ENCODE measurements at places on chromosomes 5 and 9.

DNA sequence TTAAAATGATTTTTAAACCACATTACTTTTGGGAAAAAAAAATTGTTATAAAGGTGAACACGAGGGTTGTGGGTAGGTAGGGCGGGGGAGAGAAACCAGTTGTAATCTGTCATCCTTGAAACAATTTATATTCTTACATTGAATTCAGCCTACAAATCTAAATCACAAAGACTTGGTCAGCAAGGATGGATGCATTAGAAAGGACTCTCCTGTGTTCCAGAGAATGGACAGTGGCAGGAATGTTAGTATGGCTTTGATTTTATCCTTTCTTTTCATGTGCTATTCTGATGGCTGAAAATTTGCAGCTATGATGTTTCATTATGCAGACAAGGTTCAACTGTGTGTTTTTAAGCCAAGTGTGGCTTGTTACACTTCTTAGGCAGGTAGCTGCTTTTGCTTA is 234.7 kb downstream of the SLF1 start:
- DNase-seq = no peak

GRCh38 chr5:11719888-11720481 is 184.3 kb downstream of the CTNND2 start:
- DNase-seq = no peak

DNA sequence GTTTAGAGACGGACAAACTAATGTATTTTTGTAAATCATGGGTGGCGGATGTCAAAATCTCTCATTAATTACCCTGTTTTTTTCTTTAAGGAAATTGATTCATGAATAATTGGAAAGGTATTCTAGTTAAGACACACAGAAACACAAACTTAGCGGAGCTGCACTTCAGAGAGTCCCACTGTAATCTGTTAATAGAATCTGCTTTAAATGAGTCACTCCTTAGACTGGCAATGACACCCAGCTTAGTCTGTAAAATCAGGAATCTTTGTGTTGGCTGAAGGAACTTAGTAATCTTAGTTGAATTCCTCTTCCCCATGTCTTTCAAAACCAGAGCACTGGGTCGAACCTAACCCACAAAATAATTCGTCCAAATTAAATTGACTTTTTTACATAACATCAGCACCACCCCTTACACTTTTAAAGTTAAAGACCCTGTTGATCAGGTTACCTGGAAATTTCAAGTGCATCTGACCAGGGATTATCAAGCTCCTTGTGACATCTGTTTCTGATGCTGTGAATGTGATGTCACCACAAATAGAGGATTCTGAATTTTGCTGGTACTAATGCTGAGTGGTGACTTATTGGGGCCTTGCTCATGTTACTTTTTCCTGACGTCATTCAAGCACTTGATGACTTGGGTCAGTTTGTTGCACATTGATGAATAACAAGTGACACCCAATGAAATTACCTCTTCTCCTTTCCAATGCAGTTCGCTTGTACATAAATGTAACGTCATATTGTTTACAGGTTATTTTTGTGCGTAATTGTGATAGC is 313.6 kb downstream of the KCTD16 start:
- no peak for DNase-seq

GRCh38 chr5:132684922-132685720 is 11.3 kb downstream of the IL4 start:
- DNase-seq = no peak

DNA sequence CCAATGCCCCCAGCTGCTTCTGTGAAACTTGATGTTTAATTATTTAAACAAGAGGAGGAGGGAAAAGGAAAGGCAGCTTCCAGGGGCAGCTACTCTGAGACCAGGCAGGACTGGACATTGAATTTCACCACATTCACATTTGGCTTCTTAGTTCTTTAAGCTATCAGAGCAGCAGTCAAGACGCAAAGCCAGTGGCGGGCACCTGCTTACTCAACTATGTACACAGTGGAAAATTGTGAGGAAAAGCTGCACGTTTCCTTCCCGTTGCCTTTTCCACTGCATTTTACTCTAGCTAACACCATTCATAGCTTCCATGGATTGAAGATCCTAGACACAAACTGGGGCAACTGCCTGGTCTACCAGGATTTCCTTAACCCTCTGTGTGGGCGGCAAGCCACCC is 200.3 kb downstream of the ERCC6L2 start:
- no peak for DNase-seq

DNA sequence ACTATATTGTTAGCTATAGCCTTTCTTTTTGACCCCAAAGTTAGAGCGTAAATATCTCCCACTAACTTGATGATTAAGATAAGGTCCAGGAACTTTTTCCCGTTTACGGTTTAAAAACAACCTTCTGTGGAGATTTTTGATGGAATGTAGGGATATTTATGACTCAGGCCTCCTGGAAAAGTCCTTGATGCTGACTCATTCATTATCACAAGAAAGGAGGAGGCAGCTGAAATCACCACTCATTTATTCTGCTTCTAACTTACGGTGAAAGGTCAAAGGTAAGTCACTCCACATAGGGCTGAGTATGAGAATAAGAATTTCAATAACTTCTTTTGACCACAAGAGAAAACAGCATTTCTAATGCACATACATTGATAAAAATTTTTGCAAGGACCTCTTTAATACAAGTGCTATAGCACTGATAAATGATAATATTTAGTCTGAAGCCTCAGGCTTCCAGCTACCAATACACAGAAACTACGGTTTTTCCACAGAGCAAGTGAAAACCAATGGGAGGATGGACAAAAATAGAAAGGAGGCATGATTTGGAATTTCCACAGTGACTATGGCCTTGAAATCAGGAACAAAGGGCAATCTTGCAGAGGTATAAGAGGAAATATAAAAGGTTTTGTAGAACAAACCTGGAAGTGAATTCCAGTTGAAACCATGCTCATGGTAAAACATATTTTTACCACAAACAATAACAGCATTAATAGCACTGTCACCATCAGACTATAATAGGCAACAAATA is 146.5 kb downstream of the PPP2R2B start:
- DNase-seq = no peak

- DNase-seq = no peak
These were observed 101.7 kb downstream of the LMNB1 start for GRCh38 chr5:126878634-126879033.

GRCh38 chr5:68347536-68347935 is 132.0 kb downstream of the PIK3R1 start:
- no peak for DNase-seq

DNA sequence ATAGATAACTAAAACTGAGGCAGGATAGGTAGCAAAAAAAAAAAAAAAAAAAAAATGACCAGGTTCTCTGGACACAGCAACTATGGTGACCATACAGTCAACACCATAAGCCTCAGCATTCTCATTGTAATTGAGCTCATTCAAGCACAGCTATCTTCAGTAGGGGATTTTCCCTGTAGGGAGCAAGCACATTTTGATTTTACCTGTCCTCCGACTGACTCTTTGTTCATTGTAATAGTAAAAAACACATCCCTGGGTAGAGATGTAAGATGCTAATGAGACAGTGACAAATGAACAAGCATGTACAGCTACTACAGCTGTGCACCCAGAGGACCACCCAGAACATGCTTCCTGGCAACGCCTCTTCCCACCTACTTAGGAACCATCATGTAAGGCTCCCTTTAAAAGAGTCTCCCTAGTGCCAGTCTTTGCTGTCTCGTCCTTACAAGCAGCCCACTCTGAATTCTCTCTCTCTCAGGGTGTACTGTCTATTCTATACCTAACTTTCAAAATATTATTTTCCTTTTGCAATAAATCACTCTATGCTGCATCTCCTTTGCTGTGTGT is 65.0 kb upstream of the FBXW11 start:
- no peak for DNase-seq

DNA sequence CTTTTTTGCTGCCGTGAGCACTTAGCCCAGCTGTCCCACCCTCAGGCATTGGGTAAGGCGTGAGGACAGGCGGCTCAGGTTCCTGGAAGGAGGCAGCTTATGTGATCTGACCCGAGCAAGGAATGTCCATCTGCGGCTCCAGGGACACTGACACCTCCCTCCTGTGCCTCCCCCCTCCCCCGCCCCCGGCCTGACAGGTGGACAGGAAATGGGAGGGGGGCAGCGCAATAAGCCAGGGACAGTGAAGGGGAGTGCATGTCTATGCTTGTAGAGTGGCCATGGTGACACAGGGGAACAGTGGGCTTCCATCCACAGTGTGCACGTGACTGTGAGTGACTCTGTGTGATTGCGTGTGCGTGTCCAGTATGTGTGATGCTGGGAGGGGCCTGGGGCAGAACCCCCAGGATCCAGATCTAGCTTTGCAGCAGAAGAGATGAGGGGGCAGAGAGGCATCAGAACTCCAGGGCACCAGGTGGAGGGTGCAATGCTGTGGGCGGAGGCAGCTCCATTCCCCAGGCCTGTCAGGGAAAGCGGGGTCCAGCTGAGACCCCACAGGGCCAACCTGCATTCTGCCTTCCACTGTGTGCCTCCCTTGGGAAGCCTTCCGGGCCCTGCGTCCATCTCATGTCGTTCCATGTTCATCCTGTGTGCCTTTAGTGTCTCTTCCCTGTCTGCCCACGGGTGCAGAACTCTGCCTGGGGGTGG is 30.5 kb downstream of the CNTFR start:
- no peak for DNase-seq

DNA sequence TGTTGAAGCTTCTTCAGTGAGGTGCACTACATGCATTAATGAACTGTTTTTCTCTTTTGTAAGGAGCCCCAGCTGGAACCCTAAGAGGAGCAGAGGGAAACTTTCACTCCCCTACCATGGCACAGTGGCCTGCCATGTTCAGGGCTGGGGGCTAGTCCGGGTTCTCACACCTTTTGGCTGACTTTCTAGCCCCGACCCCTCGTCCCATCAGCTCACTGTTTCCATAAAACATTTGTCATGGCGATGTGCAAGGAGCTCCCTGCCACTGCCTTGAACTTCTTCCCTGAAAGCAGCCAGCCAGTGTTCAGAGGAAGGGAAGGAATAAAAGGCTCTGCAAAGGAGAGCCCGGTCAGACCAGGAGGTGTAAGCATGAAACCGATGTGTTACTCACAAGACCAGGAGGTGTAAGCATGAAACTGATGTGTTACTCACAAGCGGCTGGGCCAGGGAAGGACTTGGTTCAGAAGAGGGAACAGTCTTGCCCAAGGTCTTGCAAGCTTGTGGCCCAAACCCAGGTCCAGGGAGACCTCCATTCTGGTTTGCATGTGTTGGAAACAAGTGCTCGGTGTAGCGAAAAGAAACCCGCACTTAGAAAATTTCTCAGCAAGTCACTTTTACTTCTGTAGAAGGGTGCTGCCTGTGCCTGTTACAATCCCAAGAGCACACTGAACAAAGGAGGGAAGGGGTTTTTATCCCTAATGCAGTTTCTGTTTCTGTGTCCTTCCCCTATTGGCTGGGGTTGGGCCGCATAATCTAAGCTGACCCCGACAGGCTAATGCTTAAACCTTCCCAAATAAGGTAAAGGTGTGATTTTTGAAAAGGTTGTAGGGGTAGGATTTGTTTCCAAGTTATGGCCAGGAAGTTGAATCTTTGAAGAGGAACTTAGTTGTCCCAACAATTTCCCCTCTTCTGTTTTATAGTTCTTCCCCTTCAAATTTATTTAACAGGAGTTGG is 3.4 kb upstream of the ABO start:
- no peak for DNase-seq

GRCh38 chr5:87899208-87899661 is 369.4 kb downstream of the TMEM161B start:
- DNase-seq = no peak

DNA sequence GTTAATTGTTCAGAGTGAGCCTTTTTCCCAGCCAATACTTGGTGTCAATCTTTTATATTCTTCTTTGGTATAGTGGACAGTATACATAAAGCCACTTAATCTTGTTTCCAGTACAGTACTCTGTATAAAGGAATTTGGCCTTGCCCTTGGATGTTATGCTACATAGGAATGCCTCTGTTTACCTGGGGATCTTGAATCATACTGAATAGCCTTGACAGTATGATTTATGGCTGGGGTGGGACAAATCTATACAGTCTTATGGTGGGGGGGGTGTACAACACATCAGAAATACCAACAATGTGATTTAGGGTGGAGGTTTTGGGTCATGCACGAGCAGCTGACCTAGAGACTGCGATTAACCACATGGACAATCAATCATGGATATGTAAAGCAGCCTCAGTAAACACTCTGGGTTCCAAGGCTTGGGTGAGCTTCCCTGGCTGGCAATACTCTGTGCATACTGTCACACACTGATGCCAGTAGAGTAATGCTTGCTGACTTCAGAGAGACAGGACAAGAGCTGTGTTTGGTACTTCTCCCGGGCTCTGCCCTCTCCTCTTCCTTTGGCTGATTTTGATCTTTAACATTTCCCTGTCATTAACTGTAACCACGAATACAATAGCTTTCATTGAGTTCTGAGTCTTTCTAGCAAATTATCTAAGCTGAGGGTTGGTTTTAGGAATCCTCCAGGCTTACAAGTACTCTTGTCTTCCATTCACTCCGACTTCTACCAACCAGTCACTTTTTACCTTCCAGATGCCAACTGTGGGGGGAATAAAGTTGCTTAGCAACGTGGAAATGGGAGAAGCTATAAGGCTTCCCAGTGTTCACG is 84.6 kb downstream of the IARS1 start:
- DNase-seq = no peak

DNA sequence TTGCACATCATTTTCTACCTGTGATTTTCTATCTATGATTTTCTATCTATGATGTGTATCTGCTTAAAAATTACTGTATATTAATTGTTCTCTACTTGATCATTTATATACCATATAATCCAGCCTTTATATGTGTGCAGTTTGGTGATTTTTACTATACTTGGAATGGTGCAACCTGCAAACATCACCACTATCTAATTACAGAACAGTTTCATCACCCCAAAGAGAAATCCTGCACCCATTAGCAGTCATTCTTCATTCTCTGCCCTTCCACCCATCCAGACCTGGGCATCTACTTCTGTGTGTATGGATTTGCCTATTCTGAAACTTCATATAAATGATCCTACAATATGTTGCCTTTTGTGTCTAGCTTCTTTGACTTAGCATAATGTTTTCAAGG is 51.3 kb downstream of the CARTPT start:
- DNase-seq = no peak

GRCh38 chr5:114223866-114224265 is 138.0 kb upstream of the KCNN2 start:
- DNase-seq = no peak

- DNase-seq = no peak
These were observed 84.9 kb downstream of the RGS3 start for GRCh38 chr9:113548221-113549041.

- DNase-seq = peak; percentile 26
These were observed 23.4 kb downstream of the SPACA9 start for GRCh38 chr9:132901858-132902831.

- DNase-seq = no peak
These were observed 61.6 kb upstream of the RPS23 start for GRCh38 chr5:82339792-82340191.

DNA sequence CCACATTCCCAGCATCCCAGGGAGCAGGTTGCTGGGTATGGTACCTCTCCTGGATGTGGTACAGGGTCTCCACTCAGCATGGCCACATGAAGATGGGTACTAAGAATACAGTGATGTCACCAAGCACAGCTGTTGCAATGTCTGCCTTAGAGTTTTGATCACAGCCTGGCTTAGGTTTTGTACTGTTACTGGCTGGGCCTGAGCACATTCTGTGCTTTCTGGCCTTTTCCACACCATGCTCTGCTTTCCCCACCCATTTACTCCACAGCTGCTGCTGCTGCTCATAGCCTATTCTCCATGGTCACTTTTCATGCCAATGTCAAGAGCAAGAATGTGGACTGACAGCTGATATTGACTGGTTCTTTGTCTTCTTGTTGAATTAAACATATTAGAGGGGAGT is 481.9 kb downstream of the ARHGEF28 start:
- no peak for DNase-seq

Measured in stimulated activated CD8-positive, alpha-beta memory T cell treated with anti-CD3 and anti-CD28 coated beads, Interleukin-2, amount 100 ng/mL, for 48 hours (primary cell).